ENCODE measurements at places on chromosomes 6 and 20. TPM values are rescaled to one million over a fixed set of nuclear protein-coding genes. Genes with fewer than 3 reads are reported as not detected.

The SNAI1 gene
- polyA plus RNA-seq = 8.4 TPM

The RUNX2 gene
- 1.0 TPM for polyA plus RNA-seq

The HIVEP2 gene
- 3.9 TPM for polyA plus RNA-seq

The FOXF2 gene
- 24.9 TPM for polyA plus RNA-seq

The ZNF311 gene
- polyA plus RNA-seq = 0.57 TPM
